ENCODE measurements at places on chromosomes 2 and 18.

DNA sequence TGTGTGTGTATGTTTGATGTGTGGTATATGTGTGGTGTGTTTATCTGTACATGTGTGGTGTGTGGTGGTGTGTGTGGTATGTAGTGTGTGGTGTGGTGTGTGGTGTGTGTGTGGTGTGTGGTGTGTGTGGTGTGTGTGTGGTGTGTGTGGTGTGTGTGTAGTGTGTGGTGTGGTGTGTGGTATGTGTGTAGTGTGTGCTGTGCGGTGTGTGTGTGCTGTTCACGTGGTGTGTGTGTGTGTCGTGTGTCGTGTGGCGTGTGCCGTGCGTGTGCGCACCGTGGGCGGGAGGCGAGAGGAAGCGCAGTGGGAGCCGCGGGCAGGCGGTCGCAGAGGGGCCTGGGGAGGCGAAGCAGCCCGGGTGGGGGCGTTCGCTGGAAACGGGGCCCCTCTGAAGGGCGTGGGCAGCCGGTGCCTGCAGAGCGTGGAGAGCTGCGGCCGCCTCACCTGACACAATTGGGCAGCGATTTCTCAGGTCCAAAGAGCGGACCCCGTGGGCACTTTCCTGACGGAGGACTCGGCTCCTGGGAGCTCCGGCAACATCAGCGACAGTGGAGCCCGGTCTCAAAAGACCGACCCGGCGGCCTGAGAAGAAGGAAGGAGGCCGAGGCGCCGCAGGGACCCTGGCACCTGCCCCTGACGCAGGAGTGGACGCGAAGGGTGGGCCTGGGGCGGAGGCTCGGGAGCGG, 741.1 kb upstream of the SALL3 start:
- no peak for ATAC-seq

- no peak for ATAC-seq
These were observed 18.0 kb upstream of the LBH start for GRCh38 chr2:30213326-30213725.

- no peak for ATAC-seq
These were observed 118.9 kb upstream of the CTNNA2 start for GRCh38 chr2:79393806-79394484.

GRCh38 chr2:162917626-162918025, 79.1 kb upstream of the KCNH7 start:
- no peak for ATAC-seq

- ATAC-seq, result no peak
These were observed 273.1 kb downstream of the NAPG start for GRCh38 chr18:10798727-10799550.

GRCh38 chr18:48500517-48500916, 38.3 kb upstream of the CTIF start:
- ATAC-seq, result no peak

- ATAC-seq, result no peak
These were observed 70.6 kb downstream of the LYPD6 start for GRCh38 chr2:149400997-149401396.
